ENCODE measurements at places on chromosomes 12 and 14. TPM values are rescaled to one million over a fixed set of nuclear protein-coding genes. Genes with fewer than 3 reads are reported as not detected.

Gene ERP29
- polyA plus RNA-seq = 110 TPM

Gene ARHGAP9
- 0.08 TPM for polyA plus RNA-seq

Gene B4GALNT3
- not detected for polyA plus RNA-seq

Gene MYH6
- polyA plus RNA-seq = not detected

Gene MED6
- polyA plus RNA-seq = 44.8 TPM

Gene CMA1
- polyA plus RNA-seq = not detected
